ENCODE measurements at places on chromosomes 4 and X. TPM values are rescaled to one million over a fixed set of nuclear protein-coding genes. Genes with fewer than 3 reads are reported as not detected.

TBC1D8B gene
- total RNA-seq, result 44.0 TPM

OTUD5 gene
- total RNA-seq, result 21.3 TPM

MAGEB17 gene
- total RNA-seq, result not detected

SPIN2B gene
- 11.9 TPM for total RNA-seq

F8A2 gene
- total RNA-seq, result not detected

BRS3 gene
- total RNA-seq, result not detected

HHIP gene
- 38.5 TPM for total RNA-seq

DNA sequence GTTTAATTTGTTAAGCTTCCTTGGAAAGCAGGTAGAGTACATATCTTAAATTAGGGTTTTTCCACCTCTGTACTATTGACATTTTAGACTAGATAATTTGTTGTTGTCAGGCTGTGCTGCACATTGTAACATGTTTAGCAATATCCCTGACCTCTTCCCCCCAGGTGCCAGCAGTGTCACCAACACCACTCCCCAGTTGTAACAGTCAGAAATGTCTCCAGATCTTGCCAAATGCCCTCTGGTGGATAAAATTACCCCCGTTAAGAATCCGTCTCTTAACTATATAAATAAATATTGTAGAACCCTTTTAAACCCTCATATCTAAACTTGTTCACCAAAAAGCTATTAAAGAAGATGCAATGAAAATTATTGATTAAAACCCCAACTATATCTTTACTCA is 161.5 kb downstream of the ARHGAP6 start:
- no peak for DNase-seq

- no peak for DNase-seq
These were observed 39.4 kb downstream of the MGST2 start for GRCh38 chr4:139704915-139705485.

DNA sequence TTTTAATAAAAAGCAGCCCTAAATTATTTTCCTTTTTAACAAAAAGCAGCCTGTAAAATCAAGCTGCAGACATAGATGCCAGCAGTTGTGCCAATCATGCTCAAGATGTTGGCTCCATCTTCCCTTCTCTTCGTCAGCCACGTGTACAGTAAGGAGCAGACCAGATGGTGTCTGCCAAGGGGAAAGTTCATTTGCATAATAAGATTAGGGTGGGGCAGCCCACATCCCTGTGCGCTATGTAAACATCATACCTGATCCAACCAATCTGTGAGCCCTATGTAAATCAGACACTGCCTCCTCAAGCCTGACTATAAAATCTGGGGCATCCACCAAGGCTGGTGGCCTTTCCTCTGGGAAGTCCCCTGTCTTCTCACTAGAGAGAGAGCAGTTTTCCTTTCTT is 23.1 kb upstream of the C1GALT1C1 start:
- DNase-seq, result no peak

DNA sequence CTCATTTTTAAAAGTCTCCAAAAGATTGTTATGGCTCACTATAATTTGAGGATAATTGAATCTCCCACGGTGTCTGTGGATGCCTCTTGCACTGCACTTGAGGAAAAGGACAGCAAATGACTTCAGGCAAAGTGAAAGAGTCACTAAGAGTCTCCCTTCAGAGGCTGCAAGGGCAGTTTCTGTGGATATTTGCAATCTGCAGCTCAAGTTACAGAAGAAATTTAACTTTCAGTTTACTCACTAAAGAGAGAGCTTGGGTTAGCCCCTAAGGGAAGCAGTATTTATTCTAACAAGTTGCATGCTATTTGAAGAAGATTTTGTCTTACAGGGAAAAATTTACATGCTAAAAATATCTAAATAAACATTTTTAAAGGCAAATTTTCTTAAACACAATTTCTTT is 912.0 kb upstream of the TENM3 start:
- no peak for DNase-seq

GRCh38 chrX:97672608-97673007 is 788.9 kb downstream of the RPA4 start:
- DNase-seq, result no peak

- DNase-seq, result no peak
These were observed 22.4 kb downstream of the FAT1 start for GRCh38 chr4:186701273-186701672.

- DNase-seq, result no peak
These were observed 125.1 kb downstream of the HS6ST2 start for GRCh38 chrX:132833373-132833772.

DNA sequence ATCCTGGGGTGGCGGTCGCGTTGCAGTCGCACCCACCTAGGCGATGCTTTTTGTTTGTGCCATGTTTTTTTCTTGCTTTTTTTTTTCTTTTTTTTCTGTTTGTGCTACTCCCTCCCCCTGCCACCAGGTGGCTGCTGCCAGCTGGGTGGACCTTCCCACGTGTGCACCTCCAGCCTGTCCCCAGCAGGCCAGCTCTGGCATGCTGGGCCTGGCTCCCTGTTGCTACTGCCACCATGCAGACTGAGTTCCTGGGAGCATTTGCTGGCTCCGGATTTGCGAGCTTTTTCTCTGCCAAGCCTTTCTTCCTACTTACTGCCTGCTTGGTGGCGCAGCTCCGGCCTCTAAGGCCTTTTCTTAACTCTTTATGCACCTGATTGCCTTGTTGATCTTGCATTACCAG is 161.2 kb upstream of the WDFY3 start:
- no peak for DNase-seq

- DNase-seq, result no peak
These were observed 121.3 kb downstream of the GPR143 start for GRCh38 chrX:9644335-9644734.

GRCh38 chr4:98630737-98631454 is 27.5 kb downstream of the TSPAN5 start:
- no peak for DNase-seq

DNA sequence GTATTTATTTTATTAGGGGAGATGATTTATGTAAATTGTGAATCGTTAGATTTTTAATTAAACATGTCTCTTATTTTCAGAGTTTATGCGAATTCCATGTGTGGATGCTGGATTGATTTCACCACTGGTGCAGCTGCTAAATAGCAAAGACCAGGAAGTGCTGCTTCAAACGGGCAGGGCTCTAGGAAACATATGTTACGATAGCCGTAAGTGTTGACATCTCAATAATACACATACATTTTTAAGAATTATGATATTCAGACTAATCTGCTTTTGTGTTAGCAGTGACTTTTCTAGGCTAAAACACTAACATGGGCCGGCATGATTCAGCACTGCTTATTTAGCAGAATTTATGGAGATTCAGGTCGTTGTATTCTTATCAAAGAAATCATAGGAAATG is 91.2 kb downstream of the RAP1GDS1 start:
- no peak for DNase-seq

DNA sequence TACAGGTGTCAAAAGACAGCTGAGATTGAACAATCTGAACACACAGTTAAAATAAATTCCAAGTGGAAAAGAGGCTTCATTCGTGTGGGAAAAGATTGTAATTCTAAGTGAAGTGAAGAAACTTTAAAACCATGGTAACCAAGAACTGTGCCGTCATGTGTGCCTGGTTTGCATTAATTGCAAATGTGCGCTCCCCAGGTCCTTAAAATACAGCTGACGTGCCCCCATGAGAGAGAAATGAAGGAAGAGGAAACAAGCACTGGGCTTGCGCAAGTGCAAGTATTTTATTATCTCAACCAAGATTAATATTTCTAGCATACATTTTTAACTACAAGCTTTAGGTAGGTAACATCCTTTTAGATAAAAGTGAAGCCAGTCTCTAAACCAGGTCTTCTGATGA is 92.5 kb downstream of the PARM1 start:
- DNase-seq, result no peak

Measured in urinary bladder (tissue), 4 donors.